NCI-H2081 (cell line): ENCODE measurements at places on chromosomes 13 and 19.

GRCh38 chr19:38190061-38190460, 34.0 kb downstream of the DPF1 start:
- no peak for DNase-seq

DNA sequence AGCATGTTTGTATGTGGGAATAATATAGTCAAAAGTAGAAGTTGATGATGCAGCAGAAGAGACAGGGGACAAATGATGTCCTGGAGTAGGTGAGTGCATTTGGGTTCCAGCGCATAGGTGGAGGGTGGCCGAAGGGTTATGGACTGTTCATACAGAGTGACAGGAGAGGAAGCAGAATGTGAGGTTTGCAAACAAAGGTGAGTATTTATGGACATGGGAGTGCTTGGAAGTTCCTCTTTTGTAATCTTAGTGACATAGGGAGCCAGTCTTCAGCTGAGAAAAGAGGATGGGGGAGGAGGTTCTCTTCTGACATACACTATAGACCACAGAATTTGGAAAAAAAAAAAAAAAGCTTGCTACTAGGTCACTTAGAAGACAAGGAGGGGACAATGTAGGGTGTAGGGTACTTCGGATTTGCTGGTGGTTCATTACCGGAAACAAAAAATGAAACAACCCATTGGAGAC, 331.6 kb downstream of the DLEU7 start:
- no peak for DNase-seq

- no peak for DNase-seq
These were observed 1.8 kb upstream of the KLK4 start for GRCh38 chr19:50912727-50913716.

GRCh38 chr13:39952249-39953233, 297.1 kb downstream of the COG6 start:
- DNase-seq = no peak

- peak; percentile 91 for DNase-seq
These were observed 900.1 kb downstream of the PCDH9 start for GRCh38 chr13:66329988-66330451.

DNA sequence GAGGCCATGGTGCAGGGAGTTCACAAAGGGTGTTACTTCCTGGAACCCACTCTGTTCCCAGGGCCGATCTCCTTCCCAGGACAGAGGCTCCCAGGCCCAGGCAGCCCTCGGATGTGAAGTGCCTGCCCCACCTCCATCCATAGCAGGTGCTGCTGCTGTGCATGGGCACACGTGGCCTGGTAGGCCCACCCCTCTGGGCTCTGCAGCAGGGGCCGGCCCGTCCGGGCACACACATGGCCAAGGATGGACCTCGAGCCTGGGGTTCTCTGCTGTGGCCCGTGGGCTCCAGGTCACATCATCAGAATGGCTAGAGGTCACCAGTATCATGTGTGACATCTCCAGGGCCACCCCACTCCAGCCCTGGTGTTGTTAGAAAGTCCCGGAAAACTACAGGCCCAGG, 71.8 kb downstream of the GADD45B start:
- no peak for DNase-seq

GRCh38 chr19:10033614-10034013, 20.3 kb downstream of the RDH8 start:
- no peak for DNase-seq

- DNase-seq = no peak
These were observed 22.2 kb upstream of the ERVV-1 start for GRCh38 chr19:52991484-52991883.

GRCh38 chr13:32883474-32883873, 132.7 kb upstream of the KL start:
- DNase-seq = peak; percentile 61

GRCh38 chr13:43934273-43934672, 54.6 kb downstream of the LACC1 start:
- no peak for DNase-seq

DNA sequence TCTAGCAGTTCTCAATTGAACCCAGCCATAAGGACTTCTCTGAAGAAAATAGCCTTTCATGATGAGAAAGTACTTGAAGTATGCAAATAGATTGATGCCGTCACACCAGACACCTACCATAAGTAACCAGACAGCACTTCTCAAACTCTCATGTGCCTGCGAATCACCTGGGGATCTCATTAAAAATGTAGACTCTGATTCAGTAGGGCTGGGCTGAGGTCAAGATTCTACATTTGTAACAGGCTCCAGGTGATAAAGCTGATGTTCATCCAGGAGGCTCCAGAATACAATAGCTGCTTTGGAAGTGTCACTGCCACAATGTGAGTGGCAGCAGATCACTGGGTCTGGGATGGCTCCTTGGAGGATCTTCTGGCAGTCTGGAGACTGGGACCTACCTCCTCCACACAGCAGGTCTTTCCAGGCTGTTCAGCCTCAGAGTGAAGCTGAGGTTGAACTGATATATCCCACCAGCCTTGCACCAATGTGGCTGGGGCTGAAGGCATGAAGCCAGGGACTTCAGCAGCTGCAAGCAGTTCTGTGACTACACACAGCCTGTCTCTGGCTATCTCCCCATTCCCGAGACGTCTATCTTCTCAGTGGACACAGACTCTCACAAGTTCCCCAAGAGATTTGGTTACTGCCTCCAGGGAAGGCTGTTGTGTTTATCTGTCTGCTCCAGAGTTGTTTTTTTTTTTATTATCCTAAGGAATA, 9.1 kb downstream of the MBNL2 start:
- no peak for DNase-seq

GRCh38 chr13:24742294-24742693, 21.7 kb upstream of the RNF17 start:
- DNase-seq = no peak

DNA sequence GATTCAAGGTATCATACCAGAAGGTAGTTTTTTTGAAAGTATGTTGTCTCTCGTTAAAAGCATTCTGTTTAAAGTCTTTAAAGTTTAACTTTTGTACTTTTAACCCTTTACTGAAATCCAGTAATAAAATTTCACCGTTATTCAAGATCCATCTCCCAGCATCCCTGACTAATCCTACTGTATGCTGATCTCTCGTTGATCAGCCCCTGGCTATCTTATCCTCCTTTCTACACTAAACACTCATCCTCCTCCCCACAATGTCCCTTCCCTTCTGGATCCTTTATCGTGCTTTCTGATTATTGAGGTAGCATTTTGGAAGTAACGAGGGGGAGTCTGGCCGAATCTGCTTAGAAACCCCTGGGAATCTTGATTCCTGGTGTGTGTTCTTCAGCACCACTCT, 1.3 kb downstream of the TPP2 start:
- no peak for DNase-seq

- DNase-seq = no peak
These were observed 15.8 kb upstream of the GARIN5A start for GRCh38 chr19:50492303-50493052.

GRCh38 chr19:58338825-58339558, 12.2 kb downstream of the ZSCAN22 start:
- DNase-seq = no peak

DNA sequence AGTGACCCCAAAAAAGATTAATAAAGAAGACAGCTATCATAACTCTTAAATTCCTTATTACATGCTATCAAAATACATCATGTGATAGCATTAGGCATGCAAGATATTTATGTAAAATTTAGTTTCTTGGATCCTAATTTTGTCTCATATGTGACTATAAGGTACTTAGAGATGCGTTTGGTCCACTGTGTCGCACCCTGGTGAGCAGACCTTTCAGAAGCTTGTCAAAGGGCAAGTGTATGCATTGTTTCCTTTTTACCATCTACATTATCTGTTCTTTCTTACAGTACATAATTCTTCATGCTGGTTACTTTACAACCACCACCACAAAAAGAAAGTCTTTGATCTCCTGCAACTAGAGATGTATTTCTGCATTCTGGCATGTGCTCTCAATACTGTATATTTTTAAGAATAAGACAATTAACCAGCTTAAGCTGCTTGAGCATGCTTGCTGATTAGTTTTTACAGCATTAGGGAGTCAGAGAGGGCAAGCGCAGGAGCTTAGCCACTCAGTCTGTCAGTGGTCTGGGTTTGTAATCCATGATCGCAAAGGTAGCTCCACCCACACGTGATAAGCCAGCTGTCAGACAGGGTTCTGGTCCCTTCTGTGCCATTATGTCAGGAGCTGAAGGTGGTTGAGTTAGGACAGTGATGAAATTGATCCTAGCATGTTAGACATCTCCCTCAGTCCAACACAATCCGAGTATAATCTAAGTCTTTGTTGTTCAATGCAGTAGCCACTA, 500.9 kb downstream of the MYO16 start:
- DNase-seq = no peak

DNA sequence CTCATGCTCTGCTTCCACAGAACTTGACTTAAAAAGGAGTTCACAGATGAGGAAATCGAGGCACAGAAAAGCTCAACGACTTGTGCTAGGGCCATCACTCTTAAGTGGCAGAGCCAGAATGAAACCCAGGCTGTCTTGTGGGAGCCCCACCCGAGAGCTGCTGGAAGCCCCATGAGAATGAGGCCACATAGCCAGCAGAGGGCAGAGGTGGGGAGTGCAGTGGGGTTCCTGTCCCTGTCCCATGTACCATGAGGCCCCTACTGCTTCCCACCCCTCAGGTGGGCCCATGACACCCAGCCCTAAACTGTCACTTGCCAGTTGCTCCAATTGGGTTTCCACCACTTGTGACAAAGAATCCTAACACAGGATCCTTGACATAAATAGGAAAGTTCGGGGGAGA, 175.9 kb downstream of the IRS2 start:
- no peak for DNase-seq

DNA sequence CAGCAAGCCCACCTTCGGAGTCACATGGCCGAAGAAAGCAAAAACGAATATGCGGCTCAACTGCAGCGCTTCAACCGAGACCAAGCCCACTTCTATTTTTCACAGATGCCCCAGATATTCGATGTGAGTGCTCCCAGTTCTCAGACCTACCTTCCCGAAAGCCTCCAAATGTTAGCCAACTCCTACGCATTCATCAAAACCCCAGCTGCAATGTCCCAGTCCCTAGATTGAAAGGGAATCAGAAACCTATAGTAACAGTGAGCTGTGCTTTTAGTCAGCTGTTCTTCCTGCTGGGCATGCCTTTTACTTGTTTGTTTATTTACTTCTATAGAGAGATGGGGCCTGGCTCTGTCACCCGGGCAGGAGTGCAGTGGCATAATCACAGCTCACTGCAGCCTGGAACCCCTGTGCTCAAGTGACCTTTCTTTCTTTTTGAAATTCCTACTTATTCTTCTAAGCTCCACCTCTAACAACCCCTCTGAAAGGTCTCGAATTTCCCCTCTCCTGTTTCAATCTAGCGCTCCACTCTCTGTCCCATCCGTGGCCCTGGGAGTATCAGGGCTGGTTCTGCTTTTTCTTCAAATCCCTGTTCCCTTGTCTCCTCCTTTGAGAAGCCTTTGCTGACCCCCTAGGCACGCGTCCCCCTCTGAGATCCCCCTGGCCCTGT, 4.4 kb downstream of the TRIP10 start:
- no peak for DNase-seq

- DNase-seq = no peak
These were observed 8.6 kb downstream of the AKAP11 start for GRCh38 chr13:42280537-42280936.

DNA sequence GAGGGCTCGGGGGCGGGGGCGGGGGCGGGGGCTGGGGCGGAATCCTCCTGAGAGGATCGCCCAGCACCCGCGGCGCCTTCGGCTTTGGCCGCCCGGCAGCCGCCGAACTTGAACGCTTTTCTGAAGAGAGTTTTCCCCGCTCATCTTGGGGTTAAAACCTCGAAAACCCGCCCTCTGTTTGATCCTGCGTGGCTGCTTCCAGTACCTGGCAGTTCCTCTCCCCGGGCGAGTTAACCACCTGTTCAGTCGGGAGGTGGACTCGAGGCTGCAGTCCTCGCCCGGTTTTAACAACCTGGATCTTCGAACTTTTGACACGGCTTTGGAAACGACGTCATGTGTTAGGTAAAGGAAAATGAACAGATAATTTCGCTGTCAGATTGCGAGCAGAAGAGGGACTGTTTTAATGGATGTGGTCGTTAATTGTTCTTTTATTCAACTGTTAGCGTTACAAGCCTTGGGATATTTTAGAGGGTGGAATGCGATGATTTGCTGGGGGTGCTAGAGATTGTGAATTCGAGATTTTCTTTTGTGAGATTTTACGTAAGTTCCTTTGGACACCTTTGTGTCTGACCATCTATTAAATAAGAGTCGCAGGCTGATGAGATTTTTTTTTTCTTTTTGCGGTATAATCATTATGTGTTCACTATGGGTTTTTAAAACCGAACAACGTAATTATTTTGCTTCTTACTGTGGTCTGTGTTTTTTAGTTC, 1.0 kb downstream of the FNDC3A start:
- DNase-seq = peak; percentile 85

DNA sequence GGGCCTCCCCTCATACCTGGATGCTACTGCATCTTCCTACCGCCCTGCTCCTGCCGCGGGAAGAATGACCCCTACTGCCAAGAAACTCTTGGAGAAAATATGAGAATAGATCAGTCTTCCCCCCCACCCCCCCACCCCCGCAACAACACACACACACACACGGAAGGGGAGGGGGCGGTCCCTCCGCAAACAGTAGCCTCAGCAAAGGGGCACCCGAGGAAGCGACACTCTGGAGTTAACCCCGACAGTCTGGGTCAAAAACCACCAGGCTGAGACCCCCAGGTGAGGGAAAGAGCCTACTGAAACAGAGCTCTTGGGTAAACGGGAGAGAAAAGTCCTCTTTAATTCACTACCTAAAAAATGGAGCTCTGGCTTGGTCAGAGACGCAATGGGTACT, 1.2 kb downstream of the MED26 start:
- no peak for DNase-seq

DNA sequence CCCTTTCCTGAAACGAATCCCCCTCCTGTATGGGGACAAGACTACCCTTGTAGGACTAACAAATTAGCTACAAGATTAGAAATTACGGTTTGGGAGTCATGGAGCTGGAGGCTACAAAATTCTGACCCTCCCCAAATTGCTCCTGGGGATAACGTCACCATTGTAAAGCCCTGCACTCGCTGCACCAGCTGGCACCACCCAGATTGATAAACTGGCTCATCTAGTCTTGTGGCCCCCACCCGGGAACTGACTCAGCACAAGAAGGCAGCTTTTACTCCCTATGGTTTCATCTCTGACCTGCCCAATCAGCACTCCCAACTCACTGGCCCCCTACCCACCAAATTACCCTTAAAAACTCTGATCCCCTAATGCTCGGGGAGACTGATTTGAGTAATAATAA, 150.6 kb upstream of the TSC22D1 start:
- no peak for DNase-seq

- no peak for DNase-seq
These were observed 63.2 kb downstream of the SHISA2 start for GRCh38 chr13:25988661-25989060.

- no peak for DNase-seq
These were observed 3.0 kb upstream of the PLIN4 start for GRCh38 chr19:4521170-4521887.

GRCh38 chr19:33219261-33219815, 6.3 kb downstream of the SLC7A10 start:
- DNase-seq = no peak

- no peak for DNase-seq
These were observed 475.7 kb downstream of the UQCRFS1 start for GRCh38 chr19:28737021-28737895.

DNA sequence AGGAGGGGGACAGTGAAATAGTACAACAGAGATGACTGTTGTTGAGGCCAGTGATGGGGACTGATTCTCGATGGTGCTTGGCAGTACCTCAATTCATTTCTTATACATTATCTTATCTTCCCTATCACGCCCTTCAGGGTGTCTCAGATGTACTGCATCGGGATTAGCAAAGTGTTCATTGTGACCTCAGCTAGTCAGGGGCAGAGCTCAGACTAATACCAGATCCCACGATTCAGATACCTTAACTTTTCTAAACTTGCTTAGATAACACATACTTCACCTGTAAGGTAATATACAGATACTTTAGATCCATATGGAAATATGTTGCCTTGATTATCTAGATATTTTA, 720.6 kb downstream of the EFNB2 start:
- DNase-seq = no peak
